ENCODE measurements at places on chromosomes 1 and 21.

DNA sequence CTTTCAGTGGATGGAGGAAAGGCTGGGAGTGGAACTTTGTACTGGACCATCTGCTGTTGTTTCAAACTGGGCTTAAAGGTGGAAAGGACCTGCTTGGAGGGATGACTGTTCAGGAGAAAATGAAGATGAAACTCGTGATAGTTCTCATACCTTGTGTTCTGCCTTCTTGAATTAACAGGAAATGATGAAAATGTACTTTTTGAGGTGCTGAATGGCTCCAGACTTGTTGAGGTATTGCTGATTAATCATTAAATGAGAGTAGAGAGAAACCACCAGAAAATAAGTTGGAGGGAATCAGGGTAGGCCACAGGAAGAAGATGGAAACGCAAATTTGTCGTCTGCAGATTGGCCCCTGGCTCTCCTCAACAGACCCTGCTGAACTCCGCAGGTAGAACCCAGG lies 26.2 kb upstream of the ZNF436 start:
- no peak for DNase-seq

DNA sequence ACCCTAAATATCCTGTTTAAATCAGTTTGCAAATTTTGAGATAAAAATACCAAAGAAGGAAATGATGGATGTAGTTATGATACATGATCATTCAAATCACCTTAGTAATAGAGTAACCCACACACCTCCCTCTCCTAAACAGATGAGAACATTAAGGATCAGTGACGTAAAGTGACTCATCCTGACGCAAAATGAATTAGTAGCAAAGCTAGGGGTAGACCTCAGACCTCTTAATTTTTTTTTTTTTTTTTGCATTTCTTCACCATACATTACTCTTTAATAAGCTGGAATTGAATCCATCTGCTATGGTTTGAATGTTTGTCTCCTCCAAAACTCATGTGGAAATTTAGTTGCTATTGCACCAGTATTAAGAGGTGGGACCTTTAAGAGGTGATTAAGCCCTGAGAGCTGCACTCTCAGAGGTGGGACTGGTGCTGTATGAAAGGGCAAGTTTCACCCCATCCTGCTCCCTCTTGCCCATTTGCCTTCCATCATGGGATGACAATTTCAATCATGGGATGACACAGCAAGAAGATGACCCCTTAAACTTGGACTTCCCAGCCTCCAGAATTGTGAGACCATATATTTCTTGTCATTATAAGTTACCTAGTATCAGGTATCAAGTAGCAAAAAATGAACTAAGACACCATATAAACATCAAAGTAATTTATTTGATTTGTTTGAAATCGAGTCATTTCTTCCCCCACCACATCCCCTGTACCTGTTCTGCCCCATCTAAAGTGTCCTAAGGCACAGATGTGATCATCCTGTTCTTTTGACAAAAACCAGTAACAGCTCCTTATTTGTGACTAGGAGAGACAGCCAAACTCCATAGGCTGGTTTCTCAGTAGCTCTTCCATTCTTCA lies 114.6 kb upstream of the DUSP10 start:
- peak; percentile 51 for DNase-seq

DNA sequence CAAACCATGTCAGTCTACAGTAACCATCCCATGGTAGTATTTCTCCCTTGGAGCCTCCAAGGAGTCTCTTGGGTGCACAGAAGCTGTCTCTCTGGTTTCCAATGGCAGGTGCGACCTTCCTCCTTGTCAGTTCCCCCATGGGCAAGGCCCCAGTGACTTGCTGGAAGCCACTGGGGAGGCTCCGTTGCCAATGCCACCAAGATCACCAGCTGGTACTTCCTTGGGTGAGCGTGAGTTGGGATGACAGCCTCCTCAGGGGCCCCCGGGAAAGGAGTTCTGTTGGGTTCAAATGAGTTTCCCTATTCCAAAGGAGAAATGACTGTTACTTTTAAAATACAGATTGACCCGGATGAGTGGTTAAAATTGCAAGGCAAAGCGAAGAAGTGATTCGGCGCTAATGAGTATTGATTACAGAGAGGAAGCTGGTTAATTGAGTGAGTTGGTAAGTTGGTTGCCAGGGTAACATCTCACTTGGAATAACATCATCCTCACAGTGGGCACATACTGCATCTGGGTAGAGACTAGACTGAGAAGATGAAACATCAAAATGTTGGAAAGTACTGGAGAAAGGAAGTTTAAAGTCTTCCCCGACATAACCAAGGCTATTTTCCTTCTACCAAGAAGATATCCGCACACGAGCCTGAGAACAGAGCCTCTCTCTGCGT lies 53.0 kb upstream of the LAPTM5 start:
- no peak for DNase-seq

DNA sequence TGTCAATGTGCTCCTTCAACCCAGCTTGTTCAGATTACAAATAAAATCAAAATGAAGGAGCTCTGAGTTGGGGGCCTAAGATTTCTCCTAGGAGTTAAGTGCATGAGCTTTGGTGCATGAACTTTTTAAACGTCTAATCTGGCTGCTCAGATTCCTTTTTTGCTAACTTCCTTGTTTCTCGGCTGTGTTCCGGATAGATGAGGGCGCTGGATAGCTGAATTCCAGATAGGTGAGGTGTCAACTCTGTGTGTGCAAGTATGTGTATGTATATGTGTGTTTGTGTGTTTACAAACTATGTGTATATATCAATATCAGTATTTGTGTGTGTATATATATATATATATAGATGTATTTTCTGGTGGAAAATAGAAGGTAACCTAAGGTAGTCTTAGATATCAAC lies 37.5 kb upstream of the RCAN3 start:
- no peak for DNase-seq

DNA sequence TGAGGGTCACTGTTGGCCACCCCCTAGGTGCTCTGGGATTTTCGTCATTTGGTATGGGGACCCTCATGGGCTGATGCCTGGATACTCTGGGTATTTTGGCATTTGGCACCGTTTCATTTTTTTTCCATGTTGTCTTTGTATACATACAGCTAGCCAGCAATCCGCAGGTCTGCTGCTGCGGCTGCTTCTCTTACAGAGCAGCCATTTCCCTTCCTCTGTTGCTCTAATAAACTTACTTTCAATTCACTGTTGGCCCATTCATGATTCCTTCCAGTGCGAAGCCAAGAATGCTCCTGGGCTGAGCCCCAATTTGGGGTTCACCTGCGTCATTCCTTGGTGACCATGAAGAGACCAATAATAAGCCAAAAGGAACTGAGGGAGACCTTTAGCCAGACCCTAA lies 21.5 kb downstream of the GON4L start:
- no peak for DNase-seq

DNA sequence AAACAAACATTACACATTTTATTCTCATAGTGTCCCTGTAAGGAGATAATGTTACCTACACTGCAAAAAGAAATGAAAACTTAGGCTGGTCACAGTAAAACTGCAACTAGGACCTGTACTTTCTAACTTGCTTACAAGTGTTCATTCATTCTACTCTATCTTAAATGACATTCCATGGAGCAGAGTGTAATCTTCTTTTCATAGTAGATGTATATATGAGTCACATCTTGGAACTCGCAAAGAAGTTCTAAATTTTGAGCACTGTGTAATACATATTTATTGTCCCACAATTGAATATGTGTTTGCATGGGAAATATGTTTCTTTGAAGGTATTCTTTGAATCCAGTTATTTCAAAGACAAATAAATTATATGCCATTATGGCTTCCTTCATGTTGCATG lies 1258.5 kb upstream of the ADGRL2 start:
- peak; percentile 65 for DNase-seq

GRCh38 chr1:3762151-3762872 lies 10.1 kb downstream of the CCDC27 start:
- no peak for DNase-seq

DNA sequence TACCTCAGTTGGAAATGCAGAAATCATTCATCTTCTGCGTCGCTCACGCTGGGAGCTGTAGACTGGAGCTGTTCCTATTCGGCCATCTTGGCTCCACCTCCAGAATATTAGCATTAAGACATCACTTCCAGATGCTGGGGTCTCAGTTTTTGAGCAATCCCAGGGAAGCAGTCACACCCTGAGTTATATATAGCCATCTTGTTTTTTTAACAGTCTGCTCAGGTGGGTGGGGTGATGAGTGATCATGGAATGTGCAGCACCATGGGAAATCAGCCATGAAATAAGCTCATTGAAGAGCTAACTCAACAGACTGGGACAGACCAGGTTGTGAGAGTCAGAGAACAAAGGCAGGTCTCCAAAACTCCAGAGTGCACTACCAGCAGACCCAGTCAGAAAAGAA lies 27.0 kb upstream of the HMGB4 start:
- DNase-seq: peak; percentile 38

DNA sequence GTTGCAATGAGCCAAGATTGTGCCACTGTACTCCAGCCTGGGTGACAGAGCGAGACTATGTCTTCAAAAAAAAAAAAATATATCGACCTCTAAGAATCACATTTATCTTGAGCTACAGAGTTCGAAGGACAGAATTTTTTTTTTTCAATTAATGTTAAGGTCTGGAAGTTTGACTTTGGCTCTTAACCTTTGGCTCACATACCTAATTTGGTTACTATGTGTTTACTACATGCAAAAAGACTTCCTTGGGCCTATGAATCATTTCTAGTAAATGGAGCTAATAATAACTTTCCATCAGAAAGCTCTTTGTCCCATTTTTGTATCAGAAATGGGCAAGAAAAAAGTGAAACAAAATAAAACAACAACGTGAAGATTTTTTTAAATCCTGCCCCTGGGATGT lies 351.2 kb downstream of the SMYD3 start:
- DNase-seq: peak; percentile 54

GRCh38 chr1:165117482-165117881 lies 239.0 kb downstream of the LMX1A start:
- no peak for DNase-seq

DNA sequence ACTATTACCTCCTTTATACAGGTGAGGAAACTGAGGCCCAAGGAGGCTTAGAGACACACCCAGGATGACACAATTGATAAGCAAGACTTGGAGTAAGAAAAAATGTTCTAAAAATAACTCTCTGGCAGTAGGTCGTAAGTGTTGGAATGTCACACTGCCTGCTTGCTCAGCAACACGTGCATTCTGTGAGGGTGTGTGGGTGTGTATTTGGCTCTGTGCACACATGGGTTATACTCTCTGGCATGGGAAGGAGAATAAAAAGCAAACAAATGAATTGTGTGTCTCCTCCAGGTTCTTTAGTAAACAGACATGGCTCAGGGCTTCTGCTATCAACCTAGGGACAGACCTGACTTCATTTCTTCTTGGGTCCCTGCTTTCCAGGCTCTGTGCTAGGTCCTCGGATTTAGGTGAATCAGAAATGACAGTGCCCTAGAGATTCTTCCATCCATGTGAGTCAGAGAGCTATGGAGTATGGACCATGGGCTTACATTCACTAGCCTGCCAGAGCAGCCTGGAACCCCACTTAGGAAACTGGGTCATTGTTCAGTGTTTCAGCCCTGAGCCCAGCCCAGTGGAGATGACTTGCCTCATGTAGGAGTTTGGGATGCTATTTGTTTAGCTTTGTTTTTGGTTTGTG lies 72.4 kb downstream of the ELAVL4 start:
- peak; percentile 6 for DNase-seq

DNA sequence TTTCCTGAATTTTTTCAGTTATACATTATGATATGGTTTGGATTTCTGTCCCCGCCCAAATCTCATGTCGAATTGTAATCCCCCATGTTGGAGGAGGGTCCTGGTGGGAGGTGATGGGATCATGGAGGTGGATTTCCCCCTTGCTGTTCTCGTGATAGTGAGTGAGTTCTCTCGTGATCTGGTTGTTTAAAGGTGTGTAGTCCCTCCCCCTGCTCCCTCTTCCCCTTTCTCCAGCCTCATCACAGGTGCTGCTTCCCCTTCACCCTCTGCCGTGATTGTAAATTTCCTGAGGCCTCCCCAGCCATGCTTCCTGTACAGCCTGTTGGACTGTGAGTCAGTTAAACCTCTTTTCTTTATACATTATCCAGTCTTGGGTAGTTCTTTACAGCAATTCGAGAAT lies 93.2 kb upstream of the HNRNPU start:
- DNase-seq: no peak

DNA sequence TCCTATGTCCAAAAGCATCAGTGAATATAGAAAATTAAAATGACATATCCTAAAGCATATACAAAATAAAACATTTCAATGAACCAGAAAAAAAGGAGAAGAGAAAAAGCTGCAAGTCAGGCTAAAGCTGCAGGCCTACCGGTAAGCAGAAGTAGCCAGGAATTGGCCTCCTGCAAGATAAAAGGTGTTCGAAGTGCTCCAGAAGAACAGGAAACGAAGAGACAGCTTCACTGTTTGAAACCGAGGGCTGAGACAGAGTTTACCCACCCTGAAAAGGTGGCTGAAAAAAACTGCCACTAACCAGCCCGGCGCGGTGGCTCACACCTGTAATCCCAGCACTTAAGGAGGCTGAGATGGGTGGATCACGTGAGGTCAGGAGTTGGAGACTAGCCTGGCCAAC lies 37.4 kb downstream of the NSL1 start:
- DNase-seq: no peak

DNA sequence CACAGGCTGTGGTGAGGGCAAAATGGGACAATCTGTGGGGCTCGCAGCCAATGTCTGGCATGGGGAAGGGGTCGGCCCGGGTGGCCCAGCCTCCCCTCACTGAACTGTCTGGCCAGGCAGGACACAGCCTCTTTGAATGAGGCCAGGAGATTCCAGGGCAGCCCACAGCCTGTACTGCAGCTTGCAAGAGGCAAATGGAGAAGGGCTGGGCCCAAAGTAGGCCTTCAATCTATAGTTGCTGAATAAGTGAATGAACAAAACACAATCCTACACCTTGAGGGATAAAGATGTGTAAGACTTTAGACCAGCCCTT lies 23.2 kb downstream of the SLC27A3 start:
- DNase-seq: no peak

GRCh38 chr1:211551638-211552460 lies 27.1 kb downstream of the SLC30A1 start:
- DNase-seq: peak; percentile 31

GRCh38 chr21:33185852-33186251 lies 43.9 kb upstream of the IFNAR2 start:
- no peak for DNase-seq

GRCh38 chr21:40505681-40506080 lies 341.3 kb downstream of the DSCAM start:
- peak; percentile 9 for DNase-seq

- peak; percentile 79 for DNase-seq
Observed at GRCh38 chr21:36806103-36806502, 107.2 kb downstream of the SIM2 start.

DNA sequence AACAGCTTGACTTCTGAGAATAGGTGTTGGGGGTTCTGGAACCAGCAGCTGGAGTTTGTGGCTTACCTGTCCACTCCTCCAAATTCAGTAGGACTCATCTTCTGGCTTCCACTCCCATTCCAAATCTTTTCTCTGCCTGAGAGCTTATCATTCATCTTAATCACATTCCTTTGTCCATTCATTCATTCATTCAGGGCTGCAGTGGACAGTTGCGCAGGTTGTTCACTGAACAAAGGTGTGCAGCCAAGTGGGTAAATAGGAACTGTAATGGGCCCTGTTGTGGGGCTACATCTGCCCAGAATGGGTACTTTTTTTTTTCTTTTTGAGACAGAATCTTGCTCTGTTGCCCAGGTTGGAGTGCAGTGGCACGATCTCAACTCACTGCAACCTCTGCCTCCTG lies 3.4 kb upstream of the HSPG2 start:
- no peak for DNase-seq

GRCh38 chr1:6795661-6796060 lies 10.4 kb downstream of the CAMTA1 start:
- peak; percentile 76 for DNase-seq

- DNase-seq: peak; percentile 67
Observed at GRCh38 chr1:167555971-167556714, 2.6 kb upstream of the CREG1 start.
